ENCODE measurements at places on chromosomes 1 and 21.

GRCh38 chr21:35350965-35351364 lies 301.9 kb upstream of the RUNX1 start:
- no peak for DNase-seq

DNA sequence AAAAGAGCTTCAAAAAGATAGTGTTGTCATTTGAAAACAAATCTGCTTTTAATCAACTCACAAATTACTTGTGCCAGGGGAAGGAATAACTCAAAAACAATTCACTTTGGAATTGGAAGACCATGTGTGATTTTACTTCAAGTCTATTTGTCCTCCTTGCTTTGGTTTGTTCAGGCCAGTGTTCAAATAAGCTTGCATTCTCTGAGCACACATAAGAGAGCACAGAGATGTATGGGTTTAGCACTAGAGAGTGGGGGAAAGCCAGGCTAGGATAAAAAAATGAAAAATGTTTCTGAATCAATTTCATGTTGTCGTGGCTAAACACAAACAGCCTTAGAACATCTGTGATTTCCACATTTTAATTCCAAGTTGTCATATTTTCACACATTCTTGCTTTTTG lies 325.7 kb upstream of the LYPLAL1 start:
- DNase-seq: no peak

- DNase-seq: no peak
Observed at GRCh38 chr1:18256282-18257235, 149.0 kb downstream of the IGSF21 start.

DNA sequence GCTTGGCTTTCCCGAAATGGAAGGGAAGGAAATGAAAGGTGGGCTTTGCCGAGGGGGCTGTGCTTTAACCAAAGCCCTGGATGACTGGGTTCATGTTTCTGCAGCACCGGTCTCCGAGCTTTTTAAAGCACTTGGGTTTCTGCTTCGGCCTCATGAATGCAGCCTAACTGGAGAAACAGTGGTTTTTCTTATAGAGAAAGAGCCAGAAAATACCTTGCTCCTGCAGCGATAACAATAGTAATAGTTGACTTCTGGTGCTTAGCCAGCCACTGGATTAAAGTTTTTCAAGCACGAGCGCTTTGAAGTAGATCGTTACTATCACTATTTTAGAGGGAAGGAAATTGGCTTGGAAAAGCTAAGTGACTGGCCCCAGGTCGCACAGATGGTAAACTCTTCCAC lies 500 bp upstream of the DOCK7 start:
- no peak for DNase-seq

GRCh38 chr1:209899948-209900347 lies 38.1 kb upstream of the SYT14 start:
- DNase-seq: no peak

GRCh38 chr1:178066908-178067614 lies 26.8 kb upstream of the RASAL2 start:
- DNase-seq: no peak

DNA sequence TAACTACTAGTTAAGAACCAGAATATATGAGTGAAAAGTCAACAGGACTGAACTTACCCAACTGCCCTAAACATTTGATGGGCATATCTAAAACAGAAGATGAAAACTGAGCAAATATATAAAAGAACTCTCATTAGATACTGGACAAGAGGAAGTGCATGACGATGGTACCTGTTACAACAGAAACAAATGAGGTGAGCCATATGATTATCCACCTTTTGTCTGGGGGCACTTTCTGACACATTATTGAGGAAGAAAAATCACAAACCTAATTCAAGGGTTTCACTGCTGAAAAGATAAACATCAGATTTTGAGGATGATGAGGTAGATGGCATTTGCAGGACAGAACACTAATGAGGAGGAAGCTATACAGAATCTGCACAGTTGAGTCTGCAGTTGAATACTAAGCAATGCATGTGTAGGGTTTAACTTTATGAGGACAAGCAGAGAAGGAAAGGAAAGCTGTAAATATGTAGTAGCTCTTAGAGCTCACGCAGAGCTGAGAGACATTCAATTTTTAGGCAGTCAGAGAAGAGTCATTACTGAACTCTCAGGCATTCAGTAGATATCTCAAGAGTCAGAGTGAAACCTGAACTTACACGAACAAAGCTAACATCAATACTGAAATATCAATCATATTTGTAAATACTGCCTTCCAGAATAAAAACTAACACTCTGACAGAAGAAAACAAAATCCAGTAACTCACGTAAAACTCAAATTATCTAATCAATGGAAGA lies 262.1 kb downstream of the AKT3 start:
- no peak for DNase-seq

GRCh38 chr1:162873671-162874666 lies 13.0 kb upstream of the CCDC190 start:
- no peak for DNase-seq

GRCh38 chr1:82646888-82647287 lies 846.2 kb downstream of the ADGRL2 start:
- no peak for DNase-seq

Data from activated effector memory CD4-positive, alpha-beta T cell treated with anti-CD3 and anti-CD28 coated beads, Interleukin-2, amount 50 U/mL, for 16 hours (primary cell).